ENCODE measurements at places on chromosomes 6 and 20.

DNA sequence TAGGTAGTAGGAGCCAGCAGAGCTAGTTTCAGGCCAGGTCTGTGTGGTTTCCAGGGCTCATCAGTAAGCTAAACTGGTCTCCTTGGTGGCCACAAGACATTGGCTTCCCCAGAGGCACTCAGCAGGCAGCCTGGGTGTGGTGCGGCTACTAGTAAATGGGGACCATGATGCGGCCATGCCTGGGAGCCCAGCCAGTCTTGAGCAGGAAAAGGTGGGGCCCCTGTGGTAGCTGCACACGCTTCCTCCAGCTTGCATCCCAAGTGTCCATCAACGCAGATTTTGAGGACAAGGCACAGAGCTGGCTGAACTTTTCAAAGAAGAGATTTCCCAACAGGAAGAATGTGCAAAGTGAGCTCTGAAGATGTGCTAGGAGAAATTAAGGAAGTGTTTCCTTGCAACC lies 107.4 kb upstream of the NAA20 start:
- DNase-seq: no peak

- no peak for DNase-seq
Measured at GRCh38 chr20:18056174-18057100, 1.3 kb downstream of the OVOL2 start.

DNA sequence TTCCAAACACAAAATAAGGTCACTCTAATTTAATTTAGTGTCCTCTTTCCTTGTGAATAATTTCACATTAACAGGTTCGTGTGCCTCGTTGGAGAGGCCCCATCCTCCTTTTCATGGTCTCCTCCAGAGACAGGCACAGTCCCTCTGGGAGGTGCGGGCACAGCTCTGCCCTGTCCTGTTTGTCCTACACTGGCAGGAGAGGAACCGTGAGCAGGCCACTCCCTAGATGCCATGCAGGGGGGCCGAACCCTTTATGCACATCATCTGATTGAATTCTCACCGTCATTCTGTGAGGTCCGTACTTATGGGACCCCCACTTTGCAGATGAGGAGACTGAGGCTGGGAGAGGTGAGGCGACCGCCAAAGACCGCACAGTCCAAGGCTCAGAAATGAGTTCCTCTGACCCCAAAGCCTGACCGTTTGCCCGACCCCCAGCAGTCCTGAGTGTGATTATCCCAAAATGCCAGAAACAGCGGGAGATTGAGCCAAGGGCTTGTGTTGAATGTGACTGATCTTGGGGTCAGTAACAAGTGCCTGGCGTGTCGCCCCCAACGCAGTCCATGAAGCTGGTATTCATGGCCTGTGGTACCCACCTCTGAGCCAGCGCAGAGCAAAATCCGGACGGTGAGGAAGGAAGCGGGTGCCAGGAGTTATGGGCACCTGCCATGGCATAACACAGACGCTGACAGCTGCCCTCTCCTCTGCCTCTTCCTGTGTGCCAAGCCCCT lies 43.5 kb downstream of the PMEPA1 start:
- no peak for DNase-seq

DNA sequence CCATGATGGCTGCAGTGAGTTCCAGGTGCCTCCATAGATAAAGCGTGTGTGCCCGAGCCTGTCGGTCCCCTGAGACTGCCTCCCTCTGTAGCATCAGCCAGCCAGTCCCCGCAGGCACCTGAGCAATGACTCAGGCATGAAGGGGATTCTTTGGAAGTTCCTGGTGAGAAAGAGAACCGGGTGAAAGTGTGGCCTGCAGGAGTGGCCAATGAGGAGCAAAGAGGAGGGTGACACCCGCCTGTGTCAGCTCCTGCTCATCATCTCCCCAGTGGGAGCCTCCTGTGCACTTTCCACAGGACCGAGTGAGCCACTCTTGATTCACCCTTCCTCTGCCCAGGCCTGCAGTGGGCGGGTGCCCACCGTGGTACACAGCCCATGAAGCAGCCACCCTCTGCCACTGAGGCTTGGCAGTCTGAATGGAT lies 71.2 kb upstream of the PTPN1 start:
- peak; percentile 59 for DNase-seq

DNA sequence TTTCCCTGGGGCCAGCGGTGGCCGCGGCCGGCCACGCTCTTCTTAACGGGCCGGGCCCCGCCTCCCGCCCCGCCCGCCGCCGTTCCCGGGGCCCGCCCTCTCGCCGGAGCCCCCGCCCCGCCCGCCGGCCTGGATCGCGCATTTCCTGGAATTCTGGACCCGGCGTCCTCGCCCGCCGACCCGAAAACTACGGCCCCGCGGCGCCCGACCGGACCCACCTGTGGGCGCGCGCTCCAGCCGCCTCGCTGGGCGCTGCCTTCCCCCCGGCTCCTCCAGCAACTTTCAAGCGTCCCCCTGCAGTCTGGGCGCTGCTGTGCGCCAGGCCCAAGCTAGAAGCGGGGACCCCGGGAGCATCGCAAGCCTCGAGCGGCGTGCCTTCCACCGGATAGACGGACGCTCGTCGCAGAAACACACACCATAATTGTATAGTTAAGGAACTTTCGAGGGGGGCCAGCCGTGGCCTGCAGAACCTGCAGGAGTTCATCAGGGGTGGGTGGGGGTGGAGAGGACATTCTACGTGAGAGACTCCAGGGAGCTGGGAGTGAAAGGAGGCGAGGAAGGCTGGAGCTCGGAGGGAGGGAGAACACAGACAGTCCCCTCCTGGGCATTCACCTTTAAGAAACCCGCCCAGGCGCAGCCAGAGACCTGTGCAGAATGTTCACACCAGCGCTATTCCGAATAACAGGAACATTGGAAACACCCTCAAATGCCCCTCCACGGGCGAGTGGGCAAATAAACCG lies at the start of gene ADA:
Gene ADA (minus strand): TSS at position 16 of the 740 bp plus-strand sequence. CDS start 92 bp downstream, outside the sequence.
- DNase-seq: no peak

DNA sequence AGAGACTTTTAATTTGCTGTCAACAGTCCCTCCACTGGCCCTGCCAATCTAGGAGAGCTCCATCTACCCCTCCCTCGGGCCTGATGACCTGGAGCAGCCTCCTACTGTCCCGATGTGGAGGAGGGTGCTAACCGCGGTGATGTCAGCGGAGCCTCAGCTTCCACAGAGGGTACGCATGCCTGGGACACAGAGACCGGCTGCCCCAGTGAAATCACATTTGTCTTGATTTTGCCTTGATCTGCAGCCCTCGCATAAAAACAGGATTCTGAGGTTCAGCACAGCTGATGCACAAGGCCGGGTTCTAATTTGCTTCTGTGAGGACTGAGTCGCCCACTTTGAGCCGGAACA lies 77.6 kb downstream of the STK35 start:
- DNase-seq: no peak

Data from stimulated activated CD8-positive, alpha-beta memory T cell treated with anti-CD3 and anti-CD28 coated beads, Interleukin-2, amount 100 ng/mL, for 48 hours (primary cell).